CD4-positive, alpha-beta T cell treated with Interleukin-15 for 1 hour (primary cell): ENCODE measurements at places on chromosomes 4 and X.

GRCh38 chrX:133054761-133055405, 42.0 kb downstream of the USP26 start:
- no peak for DNase-seq

- no peak for DNase-seq
Measured at GRCh38 chr4:8006471-8006870, 66.8 kb upstream of the AFAP1 start.

GRCh38 chr4:82553020-82553419, 8.8 kb downstream of the TMEM150C start:
- no peak for DNase-seq

GRCh38 chr4:83392562-83392961, 57.9 kb upstream of the HPSE start:
- DNase-seq = no peak

- no peak for DNase-seq
Measured at GRCh38 chrX:125293850-125294780, 25.6 kb upstream of the TEX13C start.

GRCh38 chr4:186910385-186910784, 186.7 kb upstream of the FAT1 start:
- no peak for DNase-seq

DNA sequence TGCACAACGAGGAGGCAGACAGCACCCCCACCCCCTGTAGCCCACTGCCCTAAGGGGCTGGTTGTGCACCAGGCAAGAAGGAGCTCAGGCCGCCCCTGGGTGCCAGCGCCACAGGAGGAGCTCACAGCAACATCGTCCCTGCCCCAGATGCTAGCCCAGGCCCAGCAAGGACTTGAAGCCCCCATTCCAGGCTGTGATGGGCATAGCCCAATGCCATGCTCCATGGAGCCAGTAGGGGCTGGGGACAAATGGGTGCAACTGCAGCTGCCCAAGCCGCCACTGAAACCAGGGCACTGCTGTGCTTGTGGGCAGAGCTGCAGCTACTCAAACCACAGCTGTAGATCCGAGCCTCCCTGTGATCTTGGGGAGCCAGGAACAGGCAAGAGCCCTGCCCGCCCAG, 241.3 kb upstream of the GIMD1 start:
- no peak for DNase-seq

- no peak for DNase-seq
Measured at GRCh38 chr4:95985791-95986550, 146.1 kb downstream of the PDHA2 start.

DNA sequence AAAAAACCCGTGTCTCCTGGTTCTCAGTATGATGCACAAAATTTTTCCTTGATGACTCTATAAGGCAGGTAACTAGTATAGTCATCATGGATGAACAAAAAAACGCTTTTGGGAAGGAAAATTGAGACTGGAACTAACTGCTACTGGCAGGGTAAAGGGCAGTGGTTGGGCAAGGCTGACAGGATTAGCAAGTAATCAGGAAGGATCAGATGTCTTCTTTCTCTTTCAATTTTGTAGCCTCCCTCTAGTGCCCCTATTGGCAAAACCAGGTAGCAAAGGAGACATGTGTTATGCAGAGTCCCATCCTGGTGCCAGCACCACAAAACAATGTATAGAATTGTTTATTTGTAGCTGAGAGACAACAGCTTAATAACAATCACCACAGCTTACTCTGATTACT, 12.8 kb upstream of the SLITRK4 start:
- DNase-seq = no peak
